Cardiac muscle cell (in vitro differentiated cells and primary cell): ENCODE measurements at places on chromosomes 2 and 18. TPM values are rescaled to one million over a fixed set of nuclear protein-coding genes. Genes with fewer than 3 reads are reported as not detected.

DNA sequence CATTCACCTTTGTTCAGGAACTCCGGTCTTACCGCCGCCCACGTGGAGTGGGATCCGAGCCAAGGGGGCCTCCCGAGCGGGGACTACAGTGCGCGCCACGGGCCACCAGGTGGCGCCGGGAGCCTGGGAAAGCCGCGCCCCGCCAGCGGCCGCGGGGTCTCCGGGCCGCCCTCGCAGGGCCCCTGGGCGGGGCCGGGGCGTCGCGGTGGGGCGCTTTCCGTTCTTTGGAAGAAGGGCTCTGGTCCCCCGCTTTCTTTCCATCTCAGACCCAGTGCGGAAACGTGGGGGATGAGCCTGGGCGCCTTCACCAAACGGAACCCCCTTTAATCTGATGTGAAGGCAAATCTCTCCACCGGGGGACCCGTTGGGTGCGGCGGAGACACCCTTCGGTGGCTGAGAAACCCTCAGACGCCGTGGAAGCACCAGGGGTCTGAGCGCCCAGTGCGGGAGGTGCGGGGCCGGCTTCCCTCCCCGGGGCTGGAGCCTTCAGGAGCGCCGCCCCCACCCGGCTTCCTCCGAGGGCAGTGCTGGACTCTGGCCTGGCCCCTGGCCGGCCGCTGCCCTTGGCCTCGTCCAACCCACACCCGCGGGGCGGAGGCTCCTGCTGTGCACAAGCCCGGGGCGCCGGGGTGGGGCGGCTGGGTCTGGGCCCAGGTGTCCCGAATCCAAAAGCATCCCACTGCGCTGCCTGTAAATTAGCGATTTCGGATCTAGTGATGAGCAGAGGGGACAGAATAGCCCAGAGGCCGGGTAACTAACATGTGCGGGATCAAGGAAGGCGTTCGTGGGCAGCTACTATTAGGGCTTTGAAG lies 44.6 kb downstream of the GORASP2 start:
- H3K4me1 ChIP-seq = no peaks in the 10 kb centered on the region
- no peaks in the 10 kb centered on the region for H3K36me3 ChIP-seq
- peak overlapping the region; percentile 47 for H3K4me3 ChIP-seq
- H3K27me3 ChIP-seq = no peaks in the 10 kb centered on the region
- no peak overlapping the region for H3K27ac ChIP-seq

- no peaks in the 10 kb centered on the region for H3K27me3 ChIP-seq
- H3K4me3 ChIP-seq = no peak overlapping the region
- no peak for DNase-seq
- H3K4me1 ChIP-seq = no peaks in the 10 kb centered on the region
Observed at GRCh38 chr2:206241736-206242135, 32.7 kb upstream of the ZDBF2 start.

DNA sequence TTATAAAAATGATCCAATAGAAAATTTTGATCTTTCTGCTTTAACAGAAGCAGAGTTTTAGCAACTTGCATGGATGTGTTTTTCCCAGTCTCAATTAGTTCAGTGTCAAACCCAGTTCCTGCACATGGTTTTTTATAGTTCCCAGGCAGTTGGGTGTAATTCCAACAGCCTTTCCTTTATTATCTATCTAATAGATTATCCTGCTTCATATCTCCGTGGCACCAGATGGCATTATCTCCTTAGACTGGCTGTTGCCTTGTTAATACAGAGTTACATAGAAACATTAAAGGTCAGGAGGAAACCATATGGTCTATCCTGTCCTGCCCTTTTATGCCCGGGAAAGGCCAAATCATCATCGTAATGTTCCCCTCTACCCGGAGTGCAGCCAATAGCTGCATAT lies 400.9 kb upstream of the SMIM21 start:
- H3K27ac ChIP-seq = no peak overlapping the region
- H3K4me3 ChIP-seq = no peak overlapping the region
- peaks cover 4% of the 10 kb centered on the region for H3K4me1 ChIP-seq
- no peak for DNase-seq

GRCh38 chr18:56152551-56153310 lies 485.7 kb downstream of the TXNL1 start:
- H3K27me3 ChIP-seq = no peaks in the 10 kb centered on the region
- no peak for DNase-seq
- no peaks in the 10 kb centered on the region for H3K4me1 ChIP-seq

GRCh38 chr2:98532756-98533155 lies 75.6 kb downstream of the COA5 start:
- no peak overlapping the region for H3K27ac ChIP-seq
- H3K36me3 ChIP-seq = no peaks in the 10 kb centered on the region
- H3K4me3 ChIP-seq = no peak overlapping the region
- H3K27me3 ChIP-seq = no peaks in the 10 kb centered on the region
- no peak for DNase-seq

DNA sequence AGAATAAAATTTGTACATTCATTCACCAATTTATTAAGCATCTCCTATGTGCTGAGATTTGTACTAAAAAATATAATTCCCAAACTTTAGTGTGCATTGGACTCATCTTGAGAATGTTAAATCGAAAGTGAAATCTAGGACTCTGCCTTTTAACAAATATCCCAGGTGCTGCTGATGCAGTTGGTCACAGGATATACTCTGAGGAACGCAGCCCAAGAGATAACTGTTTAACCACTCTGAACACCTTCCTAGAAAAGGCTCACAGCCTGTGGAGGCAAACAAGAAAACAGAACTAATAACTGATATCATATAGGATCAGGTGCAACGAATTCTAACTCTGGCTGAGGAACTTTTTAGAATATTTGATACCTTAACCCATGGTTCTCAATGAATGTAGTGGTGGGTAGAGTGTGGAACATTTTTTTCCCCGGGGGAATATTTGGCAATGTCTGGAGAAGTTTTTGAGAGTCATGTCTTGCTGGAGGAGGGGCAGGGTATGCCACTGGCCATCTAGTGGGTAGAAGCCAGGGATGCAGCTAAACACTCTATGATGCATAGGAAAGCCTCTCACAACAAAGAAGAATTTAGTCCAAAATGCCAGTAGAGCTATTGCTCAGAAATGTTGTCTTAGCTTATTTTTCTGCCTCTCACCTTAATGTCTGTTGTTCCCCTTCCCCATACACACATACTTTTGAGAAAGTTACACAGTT lies 96.5 kb downstream of the EHBP1 start:
- H3K27me3 ChIP-seq = no peaks in the 10 kb centered on the region
- no peak overlapping the region for H3K27ac ChIP-seq
- DNase-seq = no peak
- H3K4me3 ChIP-seq = no peak overlapping the region
- no peaks in the 10 kb centered on the region for H3K4me1 ChIP-seq

- no peak for DNase-seq
- no peak overlapping the region for H3K27ac ChIP-seq
- peaks cover 80% of the 10 kb centered on the region for H3K27me3 ChIP-seq
- H3K4me1 ChIP-seq = peaks cover 14% of the 10 kb centered on the region
- H3K4me3 ChIP-seq = no peak overlapping the region
- no peaks in the 10 kb centered on the region for H3K36me3 ChIP-seq
Observed at GRCh38 chr2:44767691-44768090, 173.8 kb upstream of the SIX3 start.

DNA sequence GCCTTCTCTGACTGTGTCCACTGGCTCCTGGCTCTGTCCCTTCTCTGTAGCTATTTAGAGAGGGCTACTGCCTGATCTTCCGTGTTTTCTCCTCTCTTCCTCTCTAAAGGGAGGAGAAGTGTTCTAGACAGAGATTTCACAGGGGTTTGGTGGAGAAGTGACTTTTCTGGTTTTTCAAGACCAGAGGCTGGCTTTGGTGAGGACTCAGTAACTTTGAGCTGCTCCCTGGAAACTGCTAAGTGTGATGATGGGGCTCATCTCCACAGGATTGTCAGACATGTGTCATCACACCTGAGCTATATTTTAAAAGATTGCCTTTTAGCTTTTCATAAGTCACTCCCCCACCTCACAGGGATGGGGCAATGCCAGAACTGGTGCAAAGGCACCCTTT lies 6.2 kb downstream of the MAL start:
- no peak overlapping the region for H3K27ac ChIP-seq
- H3K27me3 ChIP-seq = peaks cover 59% of the 10 kb centered on the region
- H3K36me3 ChIP-seq = no peaks in the 10 kb centered on the region
- H3K4me3 ChIP-seq = no peak overlapping the region

DNA sequence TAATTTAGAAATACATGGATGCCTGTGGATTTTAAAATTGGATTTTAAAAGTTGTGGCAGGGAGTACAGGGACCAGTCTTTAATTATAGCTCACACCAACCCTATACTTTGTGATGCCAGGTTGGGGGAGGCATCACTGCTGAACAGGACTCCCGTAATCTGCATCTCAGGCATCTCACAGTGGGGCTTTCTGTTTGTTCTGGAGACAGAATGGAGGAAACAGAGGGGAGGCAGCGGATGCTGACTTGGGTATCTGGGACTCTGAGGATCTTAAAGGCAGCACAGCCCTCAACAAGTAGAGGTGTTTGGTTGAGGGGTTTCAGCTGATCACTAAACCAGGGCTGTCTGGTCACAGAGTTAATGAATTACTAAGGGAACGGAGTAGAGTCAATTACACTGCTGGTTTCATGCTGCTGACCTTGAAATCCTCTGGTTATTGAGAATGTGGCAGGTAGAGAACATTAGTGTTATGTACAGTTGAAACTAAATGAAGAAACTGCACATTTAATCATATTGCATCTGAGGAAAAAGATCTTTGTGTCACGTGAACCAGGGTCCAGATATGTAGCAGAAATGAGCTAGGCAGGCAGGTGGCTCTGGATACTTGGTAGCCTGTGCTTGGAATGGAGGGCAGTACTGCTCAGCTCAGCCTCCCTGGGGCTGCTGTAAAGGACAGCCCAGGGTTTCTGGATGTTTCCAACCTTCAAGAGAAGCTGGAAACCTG lies 40.3 kb downstream of the FHOD3 start:
- H3K4me3 ChIP-seq = no peak overlapping the region
- no peak for DNase-seq
- H3K27ac ChIP-seq = peak overlapping the region; percentile 57

GRCh38 chr2:227038550-227039189 lies 125.3 kb downstream of the COL4A4 start:
- H3K27me3 ChIP-seq = no peaks in the 10 kb centered on the region
- no peaks in the 10 kb centered on the region for H3K36me3 ChIP-seq
- H3K27ac ChIP-seq = no peak overlapping the region

- no peak for DNase-seq
- H3K36me3 ChIP-seq = no peaks in the 10 kb centered on the region
- H3K27me3 ChIP-seq = no peaks in the 10 kb centered on the region
- no peak overlapping the region for H3K4me3 ChIP-seq
- no peak overlapping the region for H3K27ac ChIP-seq
Observed at GRCh38 chr2:230889911-230890601, 25.3 kb downstream of the ITM2C start.

DNA sequence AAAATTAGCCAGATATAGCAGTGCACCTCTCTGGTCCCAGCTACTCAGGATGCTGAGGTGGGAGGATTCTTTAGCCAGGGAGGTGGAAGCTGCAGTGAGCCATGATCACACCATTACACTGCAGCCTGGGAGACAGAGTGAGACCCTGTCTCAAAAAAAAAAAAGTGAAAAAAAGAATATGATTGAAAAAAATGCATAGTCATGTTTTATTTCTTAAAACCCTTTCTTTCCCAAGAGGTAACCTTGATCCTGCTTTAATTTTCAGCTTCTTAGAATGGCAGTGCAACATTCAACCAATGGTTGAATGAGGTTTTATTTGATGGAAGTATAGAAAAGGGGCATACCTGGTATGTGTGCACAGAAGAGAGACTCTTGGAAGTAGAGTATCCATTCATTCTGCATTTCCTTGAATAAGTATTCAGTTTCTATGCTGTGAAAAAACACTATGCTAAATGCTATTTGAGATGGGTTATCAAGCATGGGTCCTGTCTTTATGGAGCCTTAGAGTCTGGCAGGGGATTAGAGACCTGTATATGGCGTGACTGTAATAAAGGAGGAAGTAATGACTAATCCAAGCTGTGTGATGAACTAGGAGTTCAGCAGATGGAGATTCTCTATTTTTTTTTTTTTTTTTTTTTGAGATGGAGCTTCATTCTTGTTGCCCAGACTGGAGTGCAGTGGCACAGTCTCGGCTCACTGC lies 146.3 kb downstream of the WDSUB1 start:
- no peaks in the 10 kb centered on the region for H3K27me3 ChIP-seq
- H3K4me1 ChIP-seq = peaks cover 38% of the 10 kb centered on the region
- H3K4me3 ChIP-seq = no peak overlapping the region

Gene TMEM247
- not detected in 2 replicates for total RNA-seq

Gene COLEC12
- total RNA-seq = 57.5 and 61.1 TPM in 2 replicates

Gene NYAP2
- total RNA-seq = not detected in 2 replicates

Gene DCDC2C
- total RNA-seq = not detected in 2 replicates

Gene LCT
- total RNA-seq = 0.03 TPM in 1 of 2 replicates, not detected in the other

Gene ERFE
- total RNA-seq = 1.5 TPM in 1 of 2 replicates, not detected in the other

Gene ZNF2
- total RNA-seq = 4.7 and 6.4 TPM in 2 replicates

Gene TOGARAM2
- total RNA-seq = under 0.01 and 0.03 TPM in 2 replicates

Gene C2orf92
- 2.4 and 6.7 TPM in 2 replicates for total RNA-seq

Gene CRIM1
- 4.2 and 5.4 TPM in 2 replicates for total RNA-seq

Gene DYNAP
- total RNA-seq = not detected in 2 replicates
